ENCODE measurements at places on chromosomes 3 and 15.

- DNase-seq: no peak
These were observed 82.4 kb upstream of the ST3GAL6 start for GRCh38 chr3:98680723-98681122.

GRCh38 chr15:92653836-92654539 is 1.6 kb downstream of the FAM174B start:
- DNase-seq: no peak

GRCh38 chr15:77387365-77388105 is 32.4 kb downstream of the PEAK1 start:
- DNase-seq: no peak

DNA sequence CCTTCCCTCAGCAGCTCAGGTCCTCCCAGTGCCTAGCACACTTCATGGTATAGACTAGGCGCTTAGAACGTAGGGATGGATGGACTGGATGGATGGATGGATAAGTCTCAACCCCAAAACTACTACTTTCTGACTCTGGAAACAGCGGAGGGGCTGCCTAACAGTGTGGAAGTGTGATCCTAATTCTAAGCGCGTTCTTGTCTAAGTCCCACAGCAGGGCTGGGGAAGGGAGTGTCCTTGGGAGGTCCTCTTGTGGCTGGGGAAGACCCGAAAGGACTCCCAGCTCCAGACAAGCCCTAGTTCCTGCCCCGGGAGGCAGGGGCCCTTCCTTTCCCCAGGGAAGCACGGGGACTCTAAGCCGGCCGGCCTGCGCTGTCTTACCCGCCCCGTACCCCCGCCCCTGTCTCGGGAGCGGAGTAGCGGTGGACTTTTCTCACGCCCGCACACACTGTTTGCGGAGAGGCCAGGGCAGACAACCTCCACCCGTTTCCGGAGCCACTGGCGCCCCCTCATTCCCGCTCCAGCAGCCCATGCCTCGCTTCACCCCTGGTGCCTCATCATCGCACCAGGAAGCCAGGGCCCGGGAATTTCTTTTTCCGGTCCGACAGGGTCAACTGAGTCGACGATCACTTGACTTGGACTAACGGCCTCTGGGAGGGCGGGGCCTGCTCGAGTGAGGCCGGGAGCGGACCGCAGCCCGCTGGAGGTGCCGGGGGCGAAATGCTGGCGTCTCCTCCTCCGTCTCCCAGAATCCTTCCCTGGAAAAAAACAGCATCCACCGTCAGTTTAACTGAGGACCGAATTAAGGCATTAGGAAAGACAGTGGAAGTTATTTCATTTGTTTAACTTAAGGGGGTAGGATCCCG is 133.3 kb downstream of the TBC1D2B start:
- no peak for DNase-seq

DNA sequence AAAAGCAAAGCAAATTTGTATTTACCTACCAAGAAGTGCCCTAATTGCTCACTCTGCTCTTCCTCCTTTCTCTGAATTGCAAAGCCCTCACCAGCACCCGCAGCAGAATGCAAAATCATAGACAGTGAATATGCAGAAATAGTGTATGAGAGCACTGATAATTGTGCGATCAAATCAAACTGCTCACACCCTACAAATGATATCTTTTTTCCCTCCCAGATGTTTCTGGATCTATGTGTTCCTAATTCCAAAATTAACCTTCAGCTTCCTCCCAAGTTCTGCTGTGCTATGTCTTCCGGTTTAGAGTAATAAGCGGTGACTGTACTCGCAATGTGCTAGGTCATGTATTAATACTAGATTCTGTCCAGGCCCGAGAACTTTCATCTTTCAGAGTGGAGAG is 3.4 kb downstream of the GHSR start:
- no peak for DNase-seq

GRCh38 chr3:190009614-190010013 is 111.1 kb downstream of the P3H2 start:
- no peak for DNase-seq

- no peak for DNase-seq
These were observed 164.5 kb downstream of the WNT5A start for GRCh38 chr3:55322638-55323037.

- DNase-seq: no peak
These were observed 60.7 kb upstream of the RAB6B start for GRCh38 chr3:133956353-133956752.

DNA sequence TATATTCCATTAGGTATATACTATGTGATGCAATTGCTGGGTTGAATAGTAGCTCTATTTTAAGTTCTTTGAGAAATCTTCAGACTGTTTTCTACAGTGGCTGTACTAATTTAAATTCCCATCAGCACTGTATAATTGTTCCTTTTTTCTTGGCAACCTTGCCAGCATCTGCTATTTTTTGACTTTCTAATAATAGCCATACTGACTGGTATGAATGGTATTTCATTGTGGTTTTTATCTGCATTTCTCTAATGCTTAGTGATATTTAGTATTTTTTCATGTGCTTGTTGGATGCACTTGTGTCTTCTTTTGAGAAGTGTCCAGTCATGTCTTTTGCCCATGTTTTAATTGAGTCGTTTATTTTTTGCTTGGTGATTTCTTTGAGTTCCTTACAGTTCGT is 145.1 kb upstream of the PLSCR5 start:
- DNase-seq: no peak

- DNase-seq: no peak
These were observed 119.3 kb downstream of the LRRK1 start for GRCh38 chr15:101038327-101039003.

DNA sequence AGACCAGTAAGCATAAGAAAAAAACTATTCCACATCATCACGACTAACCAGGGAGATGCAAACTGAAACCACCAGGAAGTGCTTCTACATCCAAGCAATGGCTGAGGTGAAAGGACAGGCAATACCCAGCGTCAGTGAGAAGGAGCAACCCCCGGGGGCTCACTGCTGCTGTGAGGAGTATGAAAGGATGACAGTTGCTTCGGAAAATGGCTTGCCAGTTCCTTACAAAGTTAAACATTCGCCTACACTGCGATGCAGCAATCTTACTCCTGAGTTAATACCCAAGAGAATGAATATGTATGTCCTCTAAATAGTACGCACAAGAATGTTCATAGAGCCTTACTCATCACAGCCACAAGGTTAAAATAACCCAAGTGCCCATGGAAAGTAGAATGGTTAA is 13.3 kb upstream of the PLXNA1 start:
- no peak for DNase-seq

GRCh38 chr3:111412656-111413055 is 129.3 kb upstream of the CD96 start:
- DNase-seq: no peak

- DNase-seq: no peak
These were observed 84.2 kb upstream of the ABHD2 start for GRCh38 chr15:89003865-89004725.

DNA sequence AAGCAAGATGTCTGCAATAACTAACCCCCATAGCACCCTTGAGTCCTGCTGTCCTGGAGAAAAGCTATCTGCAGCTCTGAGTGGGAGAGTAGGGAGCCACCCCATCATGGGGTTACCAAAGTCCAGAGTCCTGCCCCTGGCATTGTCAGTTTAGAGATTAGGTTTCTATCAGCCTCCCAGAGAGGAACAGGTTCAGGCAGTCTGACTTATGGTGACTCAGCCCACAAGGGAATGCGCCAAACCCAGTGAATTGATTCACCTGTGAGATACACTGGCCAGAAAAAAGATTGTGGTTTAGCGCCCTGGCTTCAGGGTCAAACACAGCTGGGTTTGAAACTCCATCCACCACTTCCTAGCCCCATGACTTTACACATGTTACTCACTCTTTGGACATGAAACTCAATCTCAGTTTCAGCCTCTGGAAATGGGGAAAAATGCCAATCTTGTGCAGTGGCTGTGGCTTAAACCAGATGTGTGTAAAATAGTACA is 263.6 kb upstream of the HES1 start:
- no peak for DNase-seq

DNA sequence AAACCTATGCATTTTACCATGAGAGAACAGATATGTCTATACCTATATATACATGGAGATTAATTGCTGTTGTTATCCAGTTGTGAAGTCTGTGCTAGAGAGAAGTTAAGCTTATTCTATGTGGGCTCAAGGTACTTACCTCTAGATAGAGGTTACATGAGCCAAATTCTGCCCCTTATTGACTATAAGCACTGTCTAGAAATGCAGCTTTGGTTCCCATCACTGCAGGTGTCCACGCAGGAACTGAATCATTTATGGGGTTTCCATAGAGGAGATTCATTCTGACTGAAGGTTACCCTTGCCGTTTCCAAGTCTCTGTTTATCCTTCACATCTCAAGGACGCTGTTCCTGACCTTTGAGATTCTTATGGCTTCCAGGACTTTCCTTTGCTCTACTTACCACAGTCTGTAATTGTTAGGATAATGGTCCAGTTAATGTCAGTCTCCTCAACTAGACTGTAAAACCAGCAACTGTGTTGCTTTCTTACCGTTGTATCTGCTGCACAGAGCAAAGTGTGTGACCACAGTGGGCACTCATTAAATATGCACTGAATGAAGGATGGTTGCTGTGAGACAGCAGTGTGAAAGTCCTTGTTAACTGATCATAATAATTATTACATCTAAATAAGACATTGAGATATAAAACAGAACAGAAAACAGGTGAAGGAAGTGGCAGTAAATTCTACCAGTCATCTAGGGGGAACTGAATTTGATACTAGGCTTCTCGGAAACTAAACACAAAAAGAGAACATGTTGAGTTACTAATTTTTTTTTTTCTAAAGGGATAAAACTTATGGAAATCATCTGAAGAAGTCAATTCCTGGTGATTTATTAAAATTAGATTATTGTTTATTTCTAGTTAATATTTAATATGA is 44.0 kb upstream of the BCL6 start:
- DNase-seq: no peak

DNA sequence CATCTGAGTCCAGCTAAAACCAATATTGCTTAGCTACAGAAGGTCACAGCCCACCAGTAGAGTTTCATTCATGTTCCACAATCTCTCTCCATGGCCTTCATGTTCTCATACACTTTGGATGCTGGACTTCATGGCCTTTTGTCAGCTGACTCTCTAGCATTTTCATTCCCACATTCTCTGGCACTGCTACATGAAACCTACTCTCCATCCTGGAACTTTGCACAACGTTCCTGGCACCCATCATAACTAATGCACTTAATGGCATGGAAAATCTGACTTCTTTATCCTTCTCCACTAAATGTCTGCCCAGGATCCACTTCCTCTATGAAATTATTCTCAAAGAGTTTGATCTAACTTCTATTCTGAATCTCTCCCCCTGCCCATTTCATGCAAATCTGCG is 56.9 kb downstream of the SLC9A9 start:
- no peak for DNase-seq

GRCh38 chr3:94285872-94286271 is 223.0 kb downstream of the NSUN3 start:
- DNase-seq: no peak

GRCh38 chr3:42254566-42254965 is 11.4 kb downstream of the CCK start:
- no peak for DNase-seq

DNA sequence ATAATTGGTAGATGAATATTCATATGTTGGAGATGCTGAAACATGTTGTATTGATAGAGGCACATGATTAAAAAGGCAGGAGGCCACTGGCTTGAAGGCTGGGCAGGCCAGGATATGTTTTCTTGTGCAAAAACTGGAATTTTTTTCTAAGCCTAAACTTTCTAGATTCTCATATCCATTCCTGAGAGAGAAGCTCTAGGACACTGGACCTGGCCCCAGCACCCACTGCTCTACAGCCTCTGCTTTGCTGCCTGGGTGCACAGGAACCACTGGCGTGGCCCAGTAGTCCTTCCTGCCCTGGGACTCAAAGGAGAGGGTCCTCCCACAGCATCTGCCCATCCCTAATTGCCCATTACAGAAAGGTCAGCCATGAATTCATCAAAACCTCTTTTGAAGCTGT is 58.1 kb upstream of the APEH start:
- no peak for DNase-seq

DNA sequence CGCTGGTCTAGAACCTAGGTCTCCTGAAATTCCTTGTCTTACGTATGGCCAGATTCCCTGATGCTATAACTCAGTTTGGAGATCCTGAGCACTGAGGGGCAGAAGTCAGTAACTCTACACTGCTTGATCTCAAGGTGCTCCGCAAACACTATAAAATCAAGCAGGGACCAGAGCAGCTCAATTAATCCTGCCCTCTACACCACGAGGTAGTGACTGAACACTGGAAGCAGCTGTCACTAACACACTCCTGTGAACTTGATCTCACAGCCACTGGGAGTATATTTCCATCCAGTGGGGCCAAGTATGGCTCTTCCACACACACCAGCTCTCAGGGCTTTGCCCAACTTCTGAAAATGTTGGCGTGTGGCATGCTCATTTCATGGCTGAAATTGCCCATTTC is 51.0 kb downstream of the EDEM1 start:
- DNase-seq: no peak

DNA sequence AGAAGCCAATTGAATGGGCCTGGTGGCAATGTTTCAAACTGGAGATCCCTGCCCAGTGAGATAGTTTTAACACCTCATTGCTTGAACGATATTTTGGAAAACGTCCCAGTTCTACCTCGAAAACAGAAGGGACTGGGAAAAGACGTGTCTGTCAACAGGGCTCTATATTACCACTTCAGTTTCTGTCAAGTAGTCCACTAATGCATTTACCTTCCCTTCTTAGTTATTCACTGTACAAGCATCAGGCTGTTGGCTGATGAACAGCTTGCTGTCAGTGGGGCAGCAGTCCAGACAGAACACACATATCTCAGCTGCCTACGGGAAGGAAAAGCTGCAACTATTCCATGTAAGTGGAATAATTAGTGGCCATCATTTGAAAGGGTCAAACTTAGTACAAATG is 794.7 kb upstream of the GBE1 start:
- no peak for DNase-seq

GRCh38 chr3:69033470-69033869 is 18.7 kb downstream of the TMF1 start:
- no peak for DNase-seq

DNA sequence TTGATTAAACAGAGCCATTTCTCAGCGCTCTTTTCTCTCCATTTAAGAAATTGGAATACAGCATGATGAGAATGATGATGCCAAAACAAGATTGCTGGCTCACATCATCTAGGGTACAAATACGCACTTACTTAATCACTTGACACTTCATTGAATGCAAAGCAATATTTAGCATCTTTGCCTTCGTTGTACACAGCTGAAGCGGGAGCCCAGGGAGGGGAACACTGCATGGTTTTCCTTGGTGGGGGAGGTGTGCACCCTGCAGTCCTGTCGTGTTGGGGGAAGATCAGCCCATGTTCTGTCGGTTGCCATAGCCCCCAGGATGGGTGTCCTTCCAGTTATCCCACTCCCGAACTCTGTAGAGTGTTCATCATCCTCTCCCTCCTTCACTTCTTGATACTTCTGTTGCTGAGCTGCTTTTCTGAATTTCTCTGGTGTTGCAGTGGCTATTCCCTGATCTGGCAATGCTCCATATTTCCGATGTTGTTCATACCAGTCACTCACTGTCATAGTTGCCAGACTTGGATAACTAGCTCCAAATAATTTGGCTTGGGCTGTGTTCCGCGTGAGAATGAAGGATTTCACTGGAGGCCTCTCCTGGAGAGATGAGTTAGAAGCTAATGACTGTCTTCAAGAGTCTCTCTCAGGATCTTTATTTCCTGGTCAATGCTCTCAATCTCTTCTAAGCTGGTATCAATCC is 50.1 kb upstream of the DYNC1LI1 start:
- DNase-seq: no peak

- DNase-seq: no peak
These were observed 21.9 kb upstream of the FRMD5 start for GRCh38 chr15:44216958-44217357.

- DNase-seq: no peak
These were observed 81.3 kb downstream of the KCNAB1 start for GRCh38 chr3:156201411-156202405.

GRCh38 chr15:64341961-64342360 is 14.0 kb downstream of the CSNK1G1 start:
- DNase-seq: no peak

Measured in stimulated activated CD8-positive, alpha-beta memory T cell treated with anti-CD3 and anti-CD28 coated beads, Interleukin-15, amount 100 ng/mL, for 1 hour (primary cell).